ENCODE measurements at places on chromosomes 7 and 10.

GRCh38 chr7:102261451-102261850 lies 25.2 kb upstream of the SH2B2 start:
- no peak for DNase-seq

DNA sequence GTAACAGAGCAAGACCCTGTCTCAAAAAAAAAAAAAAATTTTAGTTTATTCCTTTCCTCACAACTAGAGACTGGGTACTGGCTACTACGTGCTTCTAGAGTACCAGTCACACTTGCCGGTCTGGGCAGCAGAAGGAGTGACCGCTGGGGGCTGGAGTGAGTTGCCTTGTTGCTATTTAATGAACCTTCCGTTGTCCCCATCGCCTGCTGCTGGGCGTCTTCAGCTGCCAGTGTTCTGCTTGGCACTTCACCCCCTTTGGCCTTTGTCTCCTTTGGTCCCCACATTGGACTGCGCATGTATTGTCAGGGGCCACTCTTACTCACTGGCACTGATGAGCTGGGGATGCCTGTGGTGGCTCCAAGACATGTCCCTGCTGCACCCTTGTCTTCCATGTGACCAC lies 110.6 kb downstream of the CLEC2L start:
- no peak for DNase-seq

DNA sequence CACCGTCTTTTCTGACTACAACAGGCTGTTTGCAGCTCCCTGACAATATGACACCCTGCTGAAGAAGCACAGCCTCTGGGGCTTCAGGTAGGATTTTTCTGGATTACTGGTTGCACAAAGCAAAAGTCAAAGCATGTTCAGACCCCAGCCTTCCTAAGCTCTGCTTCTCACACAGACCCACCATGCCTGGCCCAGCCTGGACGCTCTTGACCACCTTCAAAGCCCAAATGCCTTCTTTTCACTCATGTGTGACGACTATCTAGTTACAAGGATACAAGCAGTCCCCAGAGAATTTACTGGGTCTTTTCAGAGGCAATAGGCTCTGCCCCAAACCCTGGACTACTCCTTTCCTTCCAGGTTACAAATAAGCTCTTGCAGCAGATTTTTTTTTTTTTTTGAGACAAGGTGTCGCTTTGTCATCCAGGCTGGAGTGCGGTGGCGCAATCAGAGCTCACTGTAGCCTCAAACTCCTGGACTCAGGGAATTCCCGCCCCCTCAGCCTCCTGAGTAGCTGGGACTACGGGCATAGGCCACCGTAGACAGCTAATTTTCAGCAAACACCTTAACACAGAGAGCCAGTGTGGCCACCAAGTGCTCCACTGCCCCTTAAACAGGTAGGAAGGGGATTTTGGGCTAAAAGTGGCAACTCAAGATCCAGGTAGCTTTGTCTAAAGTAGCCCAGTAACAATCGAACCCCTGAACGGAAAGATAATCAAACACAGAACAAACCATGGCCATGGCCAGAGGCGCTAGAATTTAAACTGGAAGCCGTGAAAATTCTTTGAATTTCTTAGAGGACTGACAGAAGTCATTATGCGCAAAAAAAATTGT lies 16.2 kb downstream of the SVIL start:
- no peak for DNase-seq

DNA sequence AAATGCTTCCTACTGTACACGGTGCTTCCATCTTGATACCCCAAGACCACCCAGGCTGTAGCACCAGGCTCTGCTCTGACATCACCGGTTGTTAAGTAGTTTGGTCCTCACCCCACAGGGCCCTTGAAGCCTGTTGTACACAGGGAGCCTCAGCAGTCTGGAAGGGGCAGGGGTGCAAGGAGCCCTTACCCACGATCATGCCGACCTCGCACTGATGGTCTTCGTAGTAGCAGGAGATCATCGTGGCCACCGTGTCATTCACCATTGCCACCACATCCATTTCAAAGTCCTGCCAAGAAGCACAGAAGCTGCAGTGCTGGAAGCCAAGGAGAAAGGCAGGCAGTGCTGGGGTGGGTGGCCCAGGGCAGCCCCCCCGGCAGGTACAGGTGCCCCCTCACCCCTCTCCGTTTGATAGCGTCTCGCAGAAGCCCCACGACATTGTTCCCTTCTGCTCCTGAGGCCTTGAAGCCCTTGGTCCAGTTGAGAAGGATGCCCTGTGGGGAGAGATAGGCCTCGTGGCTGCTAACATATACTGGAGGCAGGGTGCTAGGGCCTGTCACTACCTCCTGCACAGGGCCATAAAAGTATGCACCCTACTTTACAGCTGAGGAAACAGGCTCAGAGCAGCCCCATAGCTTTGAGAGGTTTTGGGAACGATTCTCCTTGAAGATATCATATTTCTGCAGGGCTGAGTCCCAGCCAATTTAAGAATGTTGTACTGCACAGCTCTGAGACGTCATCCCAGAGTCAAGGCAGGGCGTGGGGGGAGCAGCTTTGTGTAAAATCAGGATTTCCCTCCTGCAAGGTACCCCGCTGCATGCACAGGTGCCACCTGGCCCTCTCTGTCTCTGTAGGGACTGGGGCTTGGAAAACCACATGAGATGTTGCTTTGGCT lies 8.7 kb upstream of the MYL7 start:
- DNase-seq, result no peak

DNA sequence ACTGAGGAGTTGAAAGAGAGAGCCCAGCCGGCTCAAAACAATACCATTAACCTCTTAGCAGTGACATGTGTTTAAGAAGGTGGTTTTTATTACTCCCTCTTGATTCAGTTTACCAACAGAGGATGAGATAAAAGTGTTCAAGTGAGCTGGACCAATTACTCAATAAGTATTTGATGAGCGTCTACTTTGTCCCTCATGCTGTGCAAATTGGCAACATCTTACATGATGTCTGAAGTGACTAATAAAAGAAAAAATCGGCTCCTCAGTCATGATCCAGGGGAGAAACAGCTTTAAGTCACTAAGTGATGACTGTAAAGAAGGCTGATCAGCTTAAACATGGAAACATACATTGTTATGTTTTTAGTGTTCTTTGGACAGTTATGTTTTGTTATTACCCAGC lies 7.8 kb downstream of the WNT16 start:
- DNase-seq, result no peak

DNA sequence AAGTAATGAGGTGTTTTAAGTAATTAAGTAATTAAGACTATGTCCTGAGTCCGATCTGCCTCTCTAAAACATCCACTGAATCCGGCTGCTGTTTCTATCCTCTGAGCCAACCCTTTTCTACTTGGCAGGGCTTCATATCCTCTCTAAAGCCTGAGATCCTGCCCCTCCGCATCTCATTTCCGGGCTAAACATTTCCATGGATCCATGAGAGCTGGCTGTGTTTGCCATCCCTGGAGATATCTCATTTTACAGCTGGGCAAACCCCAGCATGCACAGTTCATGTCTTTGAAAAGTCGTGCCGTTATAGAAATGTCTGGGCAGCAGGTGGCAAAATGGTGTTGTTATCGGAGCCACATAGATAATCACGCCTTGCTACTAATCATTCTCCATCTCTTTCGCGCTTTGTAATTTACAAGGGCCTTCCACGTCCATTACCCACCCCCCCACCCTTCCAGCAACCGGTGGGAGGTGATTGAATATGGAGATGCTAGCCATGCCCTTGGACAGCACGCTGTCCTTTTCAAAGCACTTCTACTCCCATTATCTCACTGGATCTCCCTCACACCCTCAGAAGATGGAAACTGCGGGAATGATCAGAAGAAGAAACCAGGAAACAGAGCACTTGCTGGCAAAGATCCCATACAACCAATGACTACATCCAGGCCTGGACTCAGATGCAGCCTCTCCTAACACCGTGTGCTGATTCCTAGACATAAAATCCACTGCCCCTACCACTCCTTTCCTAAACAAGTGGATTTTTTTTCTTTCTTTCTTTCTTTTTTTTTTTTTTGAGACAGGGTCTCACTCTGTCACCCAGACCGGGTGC lies 1189.2 kb downstream of the TYW1 start:
- DNase-seq, result no peak

- DNase-seq, result no peak
Measured at GRCh38 chr10:79044846-79045245, 23.9 kb upstream of the ZMIZ1 start.

DNA sequence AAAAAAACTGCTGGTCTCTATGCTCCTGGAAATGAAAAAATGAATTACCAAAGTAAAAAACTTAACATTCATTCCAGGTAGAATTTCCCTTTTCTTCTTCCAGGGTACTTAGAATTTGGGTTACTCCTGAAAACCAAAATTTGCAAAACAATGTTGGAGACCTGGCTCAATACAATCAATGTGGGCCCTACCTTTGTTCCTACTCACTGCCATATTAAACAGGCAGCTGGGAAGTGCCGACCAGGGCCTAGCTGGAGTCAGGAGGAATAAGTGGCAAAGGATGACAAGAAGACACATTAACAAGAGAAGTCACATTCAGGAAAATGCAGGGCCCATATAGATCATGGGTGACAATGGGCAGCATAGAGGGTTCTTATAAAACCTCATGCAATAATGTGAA lies 6.4 kb upstream of the AGK start:
- no peak for DNase-seq

DNA sequence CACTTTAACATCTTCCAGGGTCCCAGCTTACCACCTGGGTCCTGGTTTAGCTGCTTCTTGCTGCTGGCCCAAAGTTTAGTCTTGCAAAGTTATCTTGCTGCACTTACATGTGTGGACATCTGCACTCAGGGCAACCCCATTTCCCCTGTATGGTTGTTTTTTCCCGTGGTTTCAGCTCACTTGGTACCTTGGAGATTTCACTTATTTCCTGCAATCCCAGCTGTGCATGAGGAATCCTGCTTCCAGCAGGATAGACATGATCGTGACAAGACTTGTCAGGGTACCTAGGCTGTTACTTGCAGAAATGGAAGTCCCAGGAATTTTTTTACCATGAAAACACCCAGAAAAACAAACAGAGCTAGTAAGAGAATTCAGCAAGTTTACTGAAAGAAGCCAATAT lies 95.9 kb upstream of the LEP start:
- no peak for DNase-seq

All from stimulated activated CD8-positive, alpha-beta memory T cell treated with anti-CD3 and anti-CD28 coated beads, Interleukin-4, amount 100 ng/mL, for 1 hour (primary cell).